Stimulated activated CD8-positive, alpha-beta memory T cell treated with anti-CD3 and anti-CD28 coated beads, Interleukin-15, amount 100 ng/mL, for 24 hours (primary cell): ENCODE measurements at places on chromosomes 6 and 20.

DNA sequence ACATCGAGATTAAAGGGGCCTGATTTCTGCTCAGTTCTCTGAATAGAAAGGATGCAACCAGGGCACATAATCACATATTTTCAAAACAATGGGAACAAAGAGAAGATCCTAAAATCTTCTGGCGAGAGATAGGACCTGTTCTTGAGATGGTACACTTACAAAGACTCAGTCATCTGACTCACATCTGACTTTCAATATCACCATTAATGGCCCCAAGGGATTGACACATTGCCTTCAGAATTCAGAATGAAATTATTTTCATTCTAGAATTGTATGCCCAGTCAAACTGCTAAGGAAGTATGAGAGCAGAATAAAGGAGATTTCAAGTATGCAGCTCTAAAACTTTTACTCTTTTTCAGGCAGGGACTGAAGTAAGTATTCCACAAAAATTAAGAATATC is 240.7 kb upstream of the POU3F2 start:
- no peak for DNase-seq

- DNase-seq = no peak
These were observed 16.8 kb downstream of the SOX4 start for GRCh38 chr6:21610341-21610740.

DNA sequence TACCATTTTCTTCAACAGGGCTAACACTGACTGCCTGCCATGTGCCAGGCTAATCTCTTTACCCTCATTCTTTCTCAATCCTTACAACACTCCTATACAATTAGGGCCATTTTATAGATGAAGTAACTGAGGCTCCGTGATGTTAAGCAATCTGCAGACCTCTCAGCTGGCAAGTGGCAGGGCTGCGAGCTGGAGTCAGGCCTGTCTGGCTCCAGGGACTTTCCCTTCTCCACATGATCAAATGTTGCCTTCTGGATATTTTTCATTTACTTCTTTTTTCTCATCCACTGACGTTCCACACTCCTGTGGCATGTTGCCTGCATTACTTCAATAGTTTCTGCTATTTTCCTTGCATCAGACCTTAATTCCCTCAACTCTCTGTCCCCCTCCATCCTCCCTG is 55.2 kb upstream of the TAGAP start:
- DNase-seq = no peak

DNA sequence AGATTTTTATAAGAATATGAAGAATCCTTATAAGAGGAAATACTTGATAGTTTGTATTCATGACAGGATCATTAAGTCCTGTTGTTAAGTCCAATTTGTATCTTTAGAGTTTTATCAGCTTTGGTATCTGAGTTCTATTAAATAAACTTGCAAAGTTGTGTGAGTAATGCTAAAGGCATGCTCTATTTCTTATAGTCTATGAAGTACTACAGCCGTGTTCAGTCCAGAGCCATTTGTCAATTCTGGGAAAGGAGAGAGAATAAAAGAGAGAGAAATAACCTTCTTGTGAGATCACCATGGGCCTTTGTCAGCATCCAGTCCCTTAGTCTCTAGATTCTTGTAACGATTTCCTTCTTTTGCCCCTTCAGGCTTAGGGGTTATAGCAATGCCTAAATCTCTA is 181.2 kb upstream of the POU3F2 start:
- DNase-seq = no peak

GRCh38 chr6:43630980-43631619 is 2.0 kb upstream of the GTPBP2 start:
- no peak for DNase-seq

DNA sequence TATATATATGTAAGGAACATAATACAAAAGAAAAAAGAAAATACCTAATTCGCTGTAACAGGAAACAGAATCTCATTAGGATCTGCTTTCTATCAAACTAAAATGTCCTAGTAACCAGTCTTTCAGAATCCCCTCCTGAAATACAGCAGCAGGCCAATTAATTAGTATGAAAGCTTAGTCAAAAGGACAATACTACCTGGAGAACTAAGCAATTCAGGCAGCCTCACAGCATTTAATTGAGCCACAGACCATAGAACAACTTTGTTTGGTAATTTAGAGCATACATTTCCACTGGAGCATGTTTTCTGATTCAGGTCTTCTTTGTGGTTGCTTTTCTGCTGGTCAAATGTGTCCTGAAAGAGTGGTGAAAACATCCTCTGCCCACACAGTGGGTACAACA is 516.0 kb downstream of the LMBRD1 start:
- no peak for DNase-seq

GRCh38 chr6:130420911-130421310 is 55.1 kb downstream of the TMEM200A start:
- DNase-seq = no peak

- DNase-seq = no peak
These were observed 83.8 kb upstream of the NXT1 start for GRCh38 chr20:23266530-23267398.

DNA sequence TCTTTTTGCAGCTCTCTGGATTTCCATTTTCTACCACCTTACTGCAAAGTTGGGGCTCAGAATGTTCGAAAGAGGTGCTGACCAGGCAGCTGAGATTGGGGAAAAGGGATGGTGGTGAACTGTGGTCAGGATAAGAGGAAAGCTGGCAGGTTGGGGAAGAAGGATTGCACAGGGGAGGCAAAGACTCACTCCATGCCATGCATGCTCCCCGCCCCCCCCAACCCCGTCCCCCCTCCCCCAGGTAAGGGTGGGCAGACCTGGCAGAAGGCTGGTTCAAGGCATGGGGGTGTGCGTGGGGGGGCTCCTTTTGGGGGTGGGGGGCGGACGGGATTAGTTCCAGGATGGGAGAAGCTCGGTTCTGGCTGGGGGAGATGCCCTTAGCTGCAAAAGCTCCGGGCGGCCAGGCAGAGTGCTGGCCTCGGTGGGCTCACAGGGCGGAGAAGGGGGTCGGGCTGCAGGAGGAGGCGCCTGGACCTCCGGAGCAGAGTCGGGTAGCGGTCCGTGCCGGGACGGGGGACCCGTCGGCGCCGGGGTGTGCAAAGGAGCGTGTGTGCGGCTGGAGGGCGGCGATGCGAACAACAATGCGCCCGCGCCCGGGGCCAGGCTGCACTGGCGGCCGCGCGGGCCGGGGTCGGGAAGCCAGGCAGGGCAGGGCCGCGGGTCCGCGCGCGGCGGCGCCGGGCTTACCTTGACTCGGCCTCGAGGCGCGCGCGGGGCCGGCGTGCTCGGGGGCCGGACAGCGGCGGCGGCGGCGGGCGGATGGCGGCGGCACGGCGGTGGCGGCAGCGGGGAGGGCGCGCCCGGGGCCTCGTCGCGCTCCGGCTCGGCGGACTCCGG is 880 bp downstream of the ADNP start:
- DNase-seq = no peak

- no peak for DNase-seq
These were observed 11.2 kb downstream of the RNGTT start for GRCh38 chr6:88952065-88952704.

GRCh38 chr6:87575423-87575822 is 14.4 kb downstream of the RARS2 start:
- DNase-seq = no peak

- no peak for DNase-seq
These were observed 72.3 kb upstream of the SLC22A1 start for GRCh38 chr6:160049346-160049745.

- no peak for DNase-seq
These were observed 89.5 kb downstream of the SLX4IP start for GRCh38 chr20:10524643-10525042.

DNA sequence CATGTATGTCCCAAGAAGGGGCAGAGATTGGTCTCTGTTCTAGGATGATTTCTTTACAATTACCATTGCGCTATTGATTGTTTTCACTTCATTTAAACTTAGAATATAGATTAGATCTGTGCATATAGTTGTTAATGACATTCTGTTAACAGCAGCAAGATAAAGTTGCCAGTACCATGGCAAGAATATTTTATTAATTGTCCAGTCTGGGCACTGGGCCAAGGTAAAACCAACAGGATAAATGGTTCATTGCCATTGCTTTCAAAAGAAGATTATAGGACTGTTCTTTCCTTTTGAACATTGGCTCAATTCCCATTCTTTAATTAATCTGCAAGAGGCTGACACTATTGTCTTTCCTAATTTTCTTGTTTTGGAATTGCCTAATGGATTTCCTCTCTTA is 592.4 kb downstream of the RFPL4B start:
- DNase-seq = no peak

DNA sequence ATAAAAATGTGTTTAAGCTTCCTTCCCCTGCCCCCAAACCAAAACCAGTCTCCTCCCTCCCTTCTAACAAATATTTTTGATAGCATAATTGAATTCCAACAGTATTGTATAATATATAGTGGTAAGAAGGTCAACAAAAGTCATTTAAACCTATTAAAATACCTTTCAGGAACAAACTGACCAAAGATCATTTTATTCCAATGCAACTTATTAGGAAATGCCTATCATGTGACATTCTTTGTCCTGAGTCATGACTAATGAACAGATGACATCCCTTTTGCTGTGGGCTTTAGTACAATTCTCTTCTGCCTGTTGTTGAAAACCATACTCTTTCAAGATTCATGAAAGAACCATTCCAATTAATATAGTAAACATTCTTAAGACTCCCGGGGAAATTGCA is 51.5 kb upstream of the TRAF3IP2 start:
- DNase-seq = no peak

DNA sequence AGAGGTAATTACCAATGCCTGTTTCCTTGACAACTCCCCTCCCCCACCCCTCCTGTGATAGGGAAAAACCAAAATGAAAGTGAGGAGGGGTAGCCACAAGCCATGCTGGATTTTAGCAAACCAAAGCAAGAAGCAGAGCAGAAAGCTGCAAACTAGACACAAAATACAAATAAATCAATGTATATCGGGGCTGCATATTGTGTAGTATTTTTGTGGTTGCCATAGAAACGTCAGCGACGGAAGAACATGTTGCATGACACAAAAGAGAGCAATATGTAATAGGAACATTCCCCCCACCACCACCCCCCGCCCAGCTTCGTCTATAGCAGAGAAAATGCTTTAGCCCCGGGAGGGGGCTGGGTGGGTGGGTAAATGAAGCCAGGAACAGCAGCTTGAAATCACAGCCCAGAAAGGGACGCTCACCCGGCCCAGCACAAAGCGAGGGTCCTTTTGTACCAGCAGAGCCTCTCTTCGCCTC is 548 bp downstream of the AGPAT4 start:
- no peak for DNase-seq

- no peak for DNase-seq
These were observed 65.5 kb upstream of the F13A1 start for GRCh38 chr6:6386010-6386409.

DNA sequence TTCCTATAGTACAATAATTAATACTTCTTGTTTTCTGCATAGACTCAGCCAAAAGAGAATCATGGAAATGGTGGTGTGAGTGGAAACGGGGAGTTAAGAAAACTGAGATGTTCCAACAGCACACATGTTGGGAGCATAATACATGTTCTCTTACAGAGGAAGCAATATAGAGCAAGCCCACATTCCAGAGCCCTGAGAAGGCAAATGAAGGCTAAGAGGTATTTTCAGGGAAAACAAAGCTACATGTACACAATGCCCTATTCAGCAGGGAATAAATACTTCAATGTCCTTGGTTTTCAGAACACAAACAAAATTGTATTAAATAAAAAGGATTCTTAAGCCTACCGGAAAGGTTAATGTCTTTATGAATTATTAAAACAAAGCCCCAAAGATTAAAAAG is 35.1 kb upstream of the SMIM8 start:
- no peak for DNase-seq

- DNase-seq = no peak
These were observed 563 bp upstream of the NNAT start for GRCh38 chr20:37520419-37520955.

- no peak for DNase-seq
These were observed 67.6 kb downstream of the B4GALT5 start for GRCh38 chr20:49646126-49646525.

- DNase-seq = no peak
These were observed 148.3 kb downstream of the TFAP2B start for GRCh38 chr6:50966986-50967385.

GRCh38 chr6:134021396-134022122 is 30.9 kb downstream of the SLC2A12 start:
- DNase-seq = no peak

DNA sequence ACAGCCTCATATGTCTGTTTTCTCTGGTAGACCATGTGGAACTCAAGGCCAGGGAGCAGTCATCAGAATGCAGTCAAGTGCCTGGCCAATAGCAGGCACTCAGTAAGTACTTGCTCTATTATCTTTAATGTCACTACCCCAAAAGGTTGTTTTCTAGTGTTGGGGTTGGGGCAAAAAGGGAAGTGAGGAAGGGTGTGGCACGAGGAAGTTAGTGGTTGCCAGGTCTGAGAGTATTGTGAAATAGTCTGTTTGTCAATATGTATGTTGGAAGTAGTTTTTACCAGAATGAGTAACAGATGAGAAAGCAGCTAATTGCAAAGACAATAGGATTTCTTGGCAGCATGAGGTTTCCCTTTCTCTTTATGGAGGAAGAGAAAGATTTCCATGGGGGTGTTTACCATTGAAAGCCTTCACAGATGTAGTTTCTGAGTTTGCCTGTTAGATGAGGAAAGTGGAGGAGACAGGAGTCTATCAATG is 59.5 kb upstream of the ARMH2 start:
- DNase-seq = no peak

GRCh38 chr20:47305667-47306066 is 50.8 kb downstream of the ZMYND8 start:
- DNase-seq = no peak

GRCh38 chr6:168244961-168245551 is 74.5 kb downstream of the DACT2 start:
- DNase-seq = no peak

DNA sequence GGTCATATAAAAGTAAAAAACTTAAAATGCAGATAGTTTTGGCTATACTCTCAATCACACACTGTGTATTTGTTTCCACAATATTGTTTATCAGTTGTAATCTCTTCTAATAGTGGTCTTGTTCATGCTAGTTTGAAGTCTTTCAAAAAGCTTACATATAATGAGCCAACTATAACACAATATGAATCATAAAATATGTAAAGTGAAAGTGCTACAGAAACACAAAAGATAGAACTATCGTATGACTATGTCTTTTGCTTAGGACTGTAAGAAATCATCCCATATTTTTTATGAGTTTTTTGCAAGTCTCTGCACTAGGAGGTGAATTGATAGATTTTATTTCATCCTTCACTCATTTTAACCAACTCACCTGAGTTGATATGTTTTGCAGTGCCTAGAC is 136.0 kb downstream of the MMUT start:
- no peak for DNase-seq

DNA sequence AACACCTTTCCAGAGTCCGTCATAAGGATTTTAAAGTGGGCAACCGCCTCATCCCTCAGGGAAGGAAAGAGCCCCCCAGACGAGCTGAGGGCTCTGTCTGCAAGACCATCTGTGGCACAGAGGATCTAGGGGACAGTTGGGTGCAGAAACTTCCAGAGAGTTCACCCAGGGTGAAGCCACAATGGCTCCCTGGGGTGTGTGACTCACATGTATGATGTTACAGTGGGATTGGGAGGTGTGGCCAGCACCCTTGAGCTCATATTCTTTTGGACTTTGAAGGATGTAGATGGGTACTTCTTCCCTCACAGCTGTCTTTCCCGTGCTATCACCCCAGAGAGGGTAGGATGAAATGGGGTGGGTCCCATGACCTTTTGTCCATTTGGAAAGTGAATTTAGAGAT is 95.5 kb downstream of the NCR2 start:
- no peak for DNase-seq

- no peak for DNase-seq
These were observed 41.4 kb downstream of the BCL2L1 start for GRCh38 chr20:31681128-31681727.

GRCh38 chr20:5364997-5365597 is 48.3 kb upstream of the PROKR2 start:
- no peak for DNase-seq

GRCh38 chr6:14874975-14875480 is 370.8 kb upstream of the JARID2 start:
- no peak for DNase-seq
